ENCODE measurements at places on chromosomes 4 and X.

- no peak for DNase-seq
Measured at GRCh38 chr4:138113819-138114400, 128.2 kb downstream of the SLC7A11 start.

DNA sequence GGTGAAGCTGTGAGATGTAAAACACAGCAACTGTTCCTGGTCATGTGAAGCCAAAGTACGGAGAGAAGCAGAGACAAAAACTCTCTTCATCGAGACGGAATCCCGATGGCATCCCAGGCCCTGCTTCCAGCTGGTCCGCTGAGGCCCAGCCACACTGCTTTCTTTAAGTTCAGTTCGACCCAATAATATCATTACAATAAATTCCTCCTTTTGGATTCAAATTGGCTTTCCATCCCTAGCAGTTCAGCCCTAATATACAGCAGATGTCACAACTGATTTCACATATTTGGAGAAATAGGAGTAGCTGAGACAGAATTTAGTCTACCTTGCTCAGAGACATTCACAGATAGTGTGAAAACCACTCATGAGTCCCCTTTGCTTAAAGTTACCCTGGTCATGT is 98.3 kb upstream of the SPRY1 start:
- DNase-seq = no peak

GRCh38 chr4:148068065-148068911 is 336.4 kb downstream of the ARHGAP10 start:
- no peak for DNase-seq

DNA sequence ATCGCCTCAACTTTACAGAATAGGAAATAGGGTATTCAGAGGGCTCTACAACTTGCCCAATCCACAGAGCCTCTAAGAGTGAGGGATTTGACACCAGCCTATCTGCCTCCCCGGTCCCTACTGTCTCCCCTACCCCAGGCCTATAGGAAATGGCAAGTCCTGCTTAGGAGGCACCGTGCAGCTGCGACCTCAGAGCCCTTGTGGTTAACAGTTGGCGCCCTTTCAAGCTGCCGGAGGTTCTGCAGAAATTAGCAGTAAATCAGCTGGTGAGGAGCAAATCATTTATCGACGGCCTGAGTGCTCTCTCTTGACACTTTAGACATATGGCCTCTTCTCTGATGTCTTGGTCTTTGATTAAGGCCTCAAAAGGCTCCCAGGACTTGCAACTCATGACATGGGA is 96.9 kb downstream of the CLNK start:
- DNase-seq = no peak

DNA sequence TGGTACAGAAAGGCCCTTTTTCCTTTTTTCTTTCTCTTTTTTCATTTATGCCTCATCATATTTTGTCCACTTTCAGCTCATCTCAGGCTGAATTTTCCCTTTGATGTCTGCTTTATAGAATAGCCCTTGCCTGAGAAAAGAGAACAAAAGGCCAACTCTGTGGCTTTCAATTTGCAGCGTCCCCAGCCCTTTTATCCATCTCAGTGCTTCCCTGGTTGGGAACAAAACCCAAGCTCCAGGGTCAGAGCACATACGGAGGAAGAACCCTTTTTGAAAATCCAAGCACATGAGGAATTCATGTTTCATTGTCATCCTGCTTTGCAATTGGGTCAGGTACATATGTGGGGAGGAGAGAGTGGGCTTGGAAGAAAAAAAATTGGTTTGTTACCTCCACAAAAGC is 47.5 kb downstream of the TMEM164 start:
- DNase-seq = no peak

- no peak for DNase-seq
Measured at GRCh38 chr4:16192057-16192456, 34.2 kb downstream of the TAPT1 start.

- peak; percentile 71 for DNase-seq
Measured at GRCh38 chr4:70838666-70839588, 763 bp downstream of the GRSF1 start.

GRCh38 chr4:110492522-110492921 is 16.6 kb downstream of the ENPEP start:
- no peak for DNase-seq

DNA sequence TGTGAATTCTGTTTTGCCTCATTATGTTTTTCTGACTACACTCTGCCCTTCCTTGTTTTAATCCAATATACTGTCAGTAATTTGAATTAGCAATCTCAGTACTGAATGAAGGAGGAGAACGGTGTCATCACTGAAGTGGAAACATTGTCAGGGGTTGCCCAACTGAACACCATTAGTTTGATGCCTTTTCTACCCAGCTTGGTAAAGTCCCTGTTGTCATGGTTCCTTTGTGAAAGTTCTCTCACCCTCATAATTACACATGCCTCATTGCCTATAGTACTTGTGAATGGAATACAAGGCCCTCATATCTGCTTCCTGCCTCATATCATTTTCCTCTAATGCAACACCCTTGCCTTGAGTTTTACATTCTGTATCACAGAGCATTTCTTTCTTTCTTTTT is 76.9 kb downstream of the RRAGB start:
- no peak for DNase-seq

- no peak for DNase-seq
Measured at GRCh38 chrX:12400218-12400617, 261.9 kb downstream of the FRMPD4 start.

- no peak for DNase-seq
Measured at GRCh38 chr4:121213940-121214339, 49.8 kb upstream of the TNIP3 start.

- no peak for DNase-seq
Measured at GRCh38 chrX:134423606-134424005, 36.4 kb upstream of the HPRT1 start.

DNA sequence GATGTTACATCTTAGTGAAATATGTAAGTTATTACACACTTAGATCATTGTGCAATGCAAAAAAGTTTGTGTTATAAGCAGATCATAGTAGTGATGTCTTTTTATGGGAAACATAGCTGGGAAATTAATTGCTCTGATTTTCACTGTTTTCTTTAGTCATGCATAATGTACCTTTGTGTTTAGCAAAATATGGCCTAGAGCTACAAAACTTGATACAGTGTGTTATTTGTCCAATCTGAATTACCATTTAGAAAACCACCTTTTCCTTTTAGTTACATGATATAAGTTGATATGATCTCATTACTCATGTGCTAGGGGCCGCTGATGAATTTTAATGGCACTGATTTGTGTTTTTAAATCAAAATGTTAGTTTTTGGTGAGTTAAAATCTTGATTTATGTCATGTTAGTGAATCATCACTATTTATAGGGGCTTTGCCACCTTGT is 2.0 kb downstream of the BMPR1B start:
- DNase-seq = no peak

- peak; percentile 54 for DNase-seq
Measured at GRCh38 chr4:90419124-90419711, 292.0 kb downstream of the CCSER1 start.

DNA sequence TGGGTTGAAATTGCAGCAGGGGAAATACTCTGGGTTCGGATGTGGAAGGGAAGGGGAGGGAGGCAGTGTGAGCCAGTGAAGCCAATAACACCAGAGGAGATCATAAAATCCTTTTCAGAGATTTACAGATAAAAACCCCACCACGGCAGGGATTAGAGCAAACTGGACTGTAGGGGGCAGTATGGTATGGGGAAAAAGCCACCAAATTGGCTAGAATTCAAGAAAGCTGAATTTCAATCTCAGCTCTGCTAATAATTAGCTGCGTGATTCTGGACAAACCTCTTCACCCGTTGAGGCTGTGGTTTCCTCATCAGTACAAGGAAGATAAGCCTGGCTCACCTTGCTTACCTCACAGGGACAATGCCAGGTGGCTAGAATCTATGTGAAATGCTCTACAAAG is 108.1 kb downstream of the ATG4A start:
- DNase-seq = no peak

DNA sequence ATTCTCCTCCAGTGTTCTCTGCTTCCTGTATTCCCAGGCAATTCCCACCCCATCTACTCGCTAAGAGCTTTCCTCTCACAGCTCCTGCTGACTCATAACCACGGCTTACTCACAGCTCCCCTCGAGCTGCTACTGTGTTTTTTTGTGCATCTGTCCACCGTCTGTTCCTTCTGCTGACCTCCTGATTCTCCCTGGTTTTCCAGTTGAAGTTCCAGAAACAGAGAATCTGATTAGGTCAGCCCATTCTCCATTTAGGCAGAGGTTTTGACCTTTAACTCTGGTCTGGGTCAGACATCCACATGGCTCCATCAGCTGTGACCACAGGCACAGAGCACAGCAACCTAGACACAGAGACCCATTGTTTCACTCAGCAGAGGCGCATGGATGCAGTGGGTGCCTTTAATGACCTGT is 5.5 kb upstream of the SMIM20 start:
- no peak for DNase-seq

GRCh38 chrX:29130905-29131304 is 543.7 kb downstream of the IL1RAPL1 start:
- DNase-seq = no peak

GRCh38 chr4:147326591-147326990 is 154.3 kb upstream of the EDNRA start:
- DNase-seq = no peak

GRCh38 chr4:25440478-25441030 is 63.5 kb downstream of the ANAPC4 start:
- DNase-seq = no peak

- DNase-seq = no peak
Measured at GRCh38 chr4:40617872-40618271, 11.8 kb downstream of the RBM47 start.

DNA sequence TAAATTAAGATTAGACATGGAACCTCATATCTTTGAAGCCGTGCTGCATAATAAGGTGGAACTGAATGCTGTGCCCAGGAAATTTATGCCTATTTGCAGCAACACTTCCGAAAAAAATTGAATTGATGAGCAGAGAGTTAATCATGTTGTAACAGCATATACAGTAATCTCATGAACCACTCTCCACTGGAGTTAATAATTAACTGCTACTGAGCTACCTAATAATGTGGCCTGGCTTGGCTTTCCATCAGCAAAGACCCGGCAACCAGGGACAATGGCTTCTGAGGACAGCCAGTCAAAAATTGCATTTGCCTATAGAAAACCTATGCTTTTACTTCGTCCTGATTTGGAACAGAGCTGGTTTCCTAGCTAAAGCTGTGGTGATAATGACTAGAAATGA is 63.8 kb upstream of the GATB start:
- DNase-seq = no peak

- DNase-seq = no peak
Measured at GRCh38 chr4:11342401-11342800, 86.3 kb downstream of the HS3ST1 start.

DNA sequence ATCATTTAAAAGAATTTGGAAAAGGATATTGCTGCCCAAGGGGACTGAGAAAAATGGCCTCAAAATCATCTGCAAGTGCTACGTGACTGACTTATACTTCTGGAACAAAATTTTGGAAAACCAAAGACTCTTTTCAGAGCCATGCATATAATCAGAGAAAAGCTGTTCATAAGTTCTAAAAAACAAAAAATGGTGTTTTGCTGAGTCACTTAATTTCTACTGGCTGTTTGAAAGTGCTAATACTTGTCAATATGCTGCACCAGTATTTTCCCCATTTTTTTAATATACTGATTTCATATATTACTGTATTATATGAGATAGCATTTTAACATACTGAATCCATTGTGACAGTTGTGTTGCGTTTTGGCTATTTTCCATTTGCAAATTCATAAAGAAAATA is 61.5 kb upstream of the ZMAT1 start:
- DNase-seq = no peak

DNA sequence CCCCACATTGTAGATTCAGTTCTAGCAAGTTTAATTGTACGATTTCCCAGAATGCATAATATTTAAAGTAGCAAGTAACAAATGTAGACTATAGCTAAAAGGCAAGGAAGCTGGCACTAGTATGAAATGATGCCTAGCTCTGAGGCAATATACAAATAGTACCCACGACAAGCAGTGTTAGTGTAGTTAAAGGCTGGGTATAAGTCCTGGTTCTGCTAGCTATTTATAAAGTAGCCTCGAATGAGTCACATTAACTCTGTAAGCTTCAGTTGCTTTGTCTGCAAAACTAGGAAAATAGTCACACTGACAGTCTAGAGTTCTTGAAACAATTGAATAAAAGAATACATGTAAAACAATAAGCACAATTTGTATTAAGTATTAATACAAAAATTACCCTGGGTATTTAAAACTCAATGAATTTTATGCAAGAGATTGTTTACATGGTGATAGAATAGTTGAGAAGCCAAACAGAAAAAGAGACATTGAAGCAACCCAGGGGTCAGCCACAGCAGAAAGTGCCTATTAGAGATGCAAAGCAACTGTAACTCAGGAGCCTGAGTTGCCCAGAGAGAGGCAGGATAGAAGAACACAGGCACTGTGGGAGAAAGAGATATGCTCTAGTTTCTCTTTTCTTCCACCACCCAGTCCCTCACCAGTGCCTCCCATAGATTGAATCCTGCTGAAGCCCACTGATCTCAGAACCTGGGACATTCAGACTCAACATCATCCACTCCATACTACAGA is 949.0 kb downstream of the C4orf33 start:
- DNase-seq = no peak

GRCh38 chr4:188297873-188298272 is 158.6 kb downstream of the TRIML1 start:
- DNase-seq = no peak

DNA sequence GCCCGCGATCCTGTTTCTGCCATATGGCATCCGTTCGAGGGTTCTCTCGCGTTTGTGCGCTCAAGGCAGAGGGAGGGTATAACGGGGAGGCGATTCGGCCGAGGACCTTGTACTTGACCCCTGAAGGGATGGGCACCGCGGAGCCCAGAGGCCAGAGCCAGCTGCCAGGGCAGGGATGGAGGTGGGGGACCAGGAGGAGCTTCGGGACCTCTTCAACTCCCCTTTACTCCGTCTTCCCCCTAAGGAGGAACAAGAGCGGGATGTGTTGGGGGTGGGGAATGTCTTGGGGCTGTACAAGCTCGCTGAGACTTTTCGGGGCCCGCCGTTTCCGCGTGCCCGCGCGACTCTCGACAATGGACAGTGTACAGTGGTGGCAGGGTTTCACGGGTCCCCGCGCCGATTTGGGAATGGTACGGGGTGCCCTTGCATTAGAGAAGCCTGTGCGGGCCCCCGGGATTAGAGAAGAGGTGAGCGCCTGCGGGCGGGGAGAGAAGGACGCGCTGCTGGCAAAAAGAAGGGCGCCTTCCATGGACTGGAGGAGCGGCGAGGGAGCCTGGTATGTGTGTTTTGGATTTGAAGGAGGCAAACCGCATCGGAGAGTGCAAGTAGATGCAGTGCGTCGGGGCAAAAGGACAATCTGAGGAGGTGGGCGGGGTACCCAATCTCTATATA is 760 bp downstream of the UGT8 start:
- DNase-seq = no peak

- no peak for DNase-seq
Measured at GRCh38 chrX:103734125-103734760, 23.5 kb downstream of the TMEM31 start.

DNA sequence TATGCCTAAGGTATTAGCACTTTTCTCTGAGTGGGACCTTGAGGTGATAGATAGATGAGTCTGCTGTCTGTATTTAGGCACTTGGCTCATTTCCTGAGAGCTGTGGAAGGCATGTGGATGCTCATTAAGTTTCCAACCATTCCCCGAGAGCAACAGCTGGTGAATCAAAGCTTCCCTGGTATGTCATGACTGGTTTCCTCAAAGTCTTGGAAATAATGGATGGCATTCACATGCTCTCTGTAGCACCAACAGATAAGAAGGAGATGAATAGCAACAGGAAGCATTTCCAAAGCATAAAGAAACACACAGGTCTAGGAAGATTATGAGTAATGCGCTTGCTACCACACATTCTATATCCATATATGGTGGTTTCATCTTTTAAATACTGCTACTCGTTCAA is 118.3 kb upstream of the ETNPPL start:
- DNase-seq = no peak

- DNase-seq = no peak
Measured at GRCh38 chr4:88075336-88075735, 67.9 kb downstream of the PKD2 start.
